ENCODE measurements at places on chromosomes 4 and X.
A peak's percentile ranks its signal among the peaks of the same experiment; 100 is the strongest.

- no peak for DNase-seq
Measured at GRCh38 chr4:115126491-115126890, 13.1 kb upstream of the NDST4 start.

- DNase-seq: no peak
Measured at GRCh38 chr4:78460368-78460767, 91.2 kb upstream of the ANXA3 start.

- no peak for DNase-seq
Measured at GRCh38 chr4:98506462-98507132, 151.8 kb downstream of the TSPAN5 start.

DNA sequence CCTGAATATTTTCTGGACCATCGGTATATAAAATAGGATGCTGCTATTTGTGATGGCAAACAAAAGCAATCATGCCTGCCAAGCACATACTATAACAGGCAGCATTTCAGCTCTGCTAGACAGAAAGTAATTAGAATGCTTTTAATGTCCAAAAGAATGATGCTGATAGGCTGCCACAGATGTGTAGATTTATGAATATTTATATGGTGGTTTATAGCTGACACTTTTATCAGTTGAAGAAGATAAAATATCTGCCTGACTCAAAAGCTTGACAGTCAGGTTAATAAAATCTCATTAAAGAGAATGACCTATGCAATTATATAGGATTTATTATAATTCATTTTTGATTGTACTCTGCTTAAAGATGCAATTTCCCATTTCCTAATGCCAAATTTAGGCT is 4.0 kb downstream of the BEND4 start:
- DNase-seq: peak; percentile 12

DNA sequence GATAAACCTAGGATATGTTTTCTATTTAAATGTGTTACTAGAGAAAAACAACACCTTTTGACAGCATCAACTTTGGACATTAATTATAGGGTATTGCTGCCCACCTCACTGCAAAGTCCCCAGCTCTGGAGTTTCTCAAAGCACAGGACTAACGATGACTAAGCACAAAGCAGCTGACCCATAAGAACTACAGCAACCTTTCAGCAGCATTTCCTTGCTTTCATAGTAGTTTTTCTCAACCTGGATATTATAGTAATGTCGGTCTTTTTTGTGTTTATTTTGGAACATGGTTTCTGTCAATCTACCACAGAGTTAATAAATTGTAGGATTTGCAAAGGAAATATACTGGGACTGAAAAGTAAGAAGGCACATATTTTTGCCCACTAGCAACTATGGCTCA is 21.5 kb downstream of the HHIP start:
- no peak for DNase-seq

GRCh38 chr4:70158576-70158975 is 4.5 kb downstream of the PRR27 start:
- no peak for DNase-seq

DNA sequence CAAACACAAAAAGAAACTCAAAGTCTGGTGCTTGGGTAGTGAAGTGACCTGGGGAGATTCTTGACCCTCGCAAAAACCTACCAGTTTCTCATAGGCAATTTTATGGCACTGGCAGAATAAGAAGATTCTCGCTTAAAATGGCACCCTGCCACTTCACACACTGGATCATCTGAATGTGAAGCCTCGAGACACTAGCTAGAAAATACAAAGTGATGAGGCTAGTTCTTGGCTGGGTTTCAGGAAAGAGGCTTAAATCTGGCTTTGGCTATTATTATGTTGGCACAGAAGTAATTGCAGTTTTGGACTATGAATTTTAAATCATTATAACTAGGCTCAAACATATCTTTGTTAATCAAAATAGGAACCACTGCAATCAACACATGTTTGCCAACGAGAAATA is 634.7 kb upstream of the BOD1L1 start:
- DNase-seq: no peak

DNA sequence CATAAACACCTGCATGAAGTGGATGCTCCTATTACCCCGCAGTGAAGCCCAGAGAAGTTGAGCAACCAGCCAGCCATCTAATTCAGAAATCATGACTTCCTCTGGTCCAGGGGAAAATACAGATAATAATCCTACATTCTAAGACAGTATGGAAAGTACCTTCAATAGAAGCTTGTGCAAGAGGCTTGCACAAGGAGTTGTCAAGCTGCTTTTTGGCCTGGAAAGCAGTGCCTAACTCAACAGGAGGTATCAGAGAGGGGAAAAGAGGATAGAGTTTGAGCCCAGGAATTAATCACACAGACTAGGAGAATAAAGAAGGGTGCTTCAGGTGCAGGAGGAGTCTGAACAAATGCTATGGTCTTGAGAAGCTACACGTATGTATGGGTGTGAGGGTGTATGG is 26.7 kb downstream of the TMEM192 start:
- no peak for DNase-seq

DNA sequence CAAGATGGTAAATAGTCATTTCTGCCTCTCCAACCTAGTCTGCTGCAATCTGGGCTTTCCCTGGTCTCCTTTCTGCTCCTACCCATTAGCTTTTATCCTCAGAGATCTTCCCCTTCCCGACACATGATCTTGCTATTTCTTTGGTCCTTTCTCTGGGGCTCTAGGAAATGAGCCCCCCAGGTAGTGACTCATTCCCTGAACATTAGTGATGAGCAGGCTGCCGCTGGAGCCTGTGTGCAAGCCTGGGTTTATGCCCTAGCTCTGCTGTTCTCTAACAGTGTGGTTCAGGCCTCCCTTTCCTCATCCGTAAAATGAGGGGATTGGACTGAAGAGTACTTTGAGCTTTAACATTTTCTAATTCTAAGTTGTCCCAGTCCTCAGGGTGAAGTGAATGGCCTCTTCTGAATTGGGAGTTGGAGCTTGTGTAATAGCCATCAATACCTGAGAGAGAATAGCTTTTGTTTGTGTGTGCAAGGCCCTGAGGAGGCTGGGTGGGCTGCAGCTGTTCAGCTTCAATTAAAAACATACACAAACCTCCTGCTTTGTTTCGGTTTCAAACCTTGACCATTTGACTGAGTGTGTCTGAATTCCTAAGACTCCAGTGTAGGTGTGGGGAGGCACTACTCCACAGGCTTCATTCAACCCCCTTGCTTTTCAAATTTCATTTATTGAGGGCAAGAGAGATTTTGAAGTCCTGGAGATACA is 115.6 kb upstream of the SCML1 start:
- DNase-seq: no peak

DNA sequence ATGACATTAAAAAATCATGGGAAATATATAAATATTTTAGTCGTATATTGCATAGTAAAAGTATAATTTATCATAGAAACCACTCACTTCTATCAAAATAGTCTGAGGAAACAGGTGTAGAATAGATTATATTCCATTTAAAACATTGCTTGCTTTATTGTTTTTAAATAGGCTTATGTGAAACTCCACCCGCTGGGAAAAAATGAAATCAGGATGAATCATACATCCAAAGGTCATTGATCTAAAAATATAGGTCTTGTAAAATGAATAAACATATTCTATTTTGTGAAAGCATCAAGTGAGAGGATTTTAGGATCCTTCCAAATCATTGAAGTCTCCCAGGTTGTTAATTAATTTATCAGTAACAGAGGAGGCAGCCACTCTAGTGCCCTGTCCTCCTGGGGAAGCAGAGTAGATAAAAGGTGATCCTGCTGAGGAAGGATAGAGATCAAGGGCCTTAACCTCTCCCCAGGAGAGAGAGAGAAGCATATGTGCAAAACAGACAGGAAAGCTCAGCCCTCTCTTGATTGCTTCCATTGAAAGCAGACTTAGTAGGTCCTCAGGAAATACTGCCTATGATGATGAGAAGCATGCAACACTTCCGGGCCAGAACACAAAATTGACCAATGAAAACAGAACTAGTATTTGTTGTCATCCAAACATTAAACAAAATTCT is 96.8 kb upstream of the MAP9 start:
- DNase-seq: no peak

- no peak for DNase-seq
Measured at GRCh38 chr4:113783289-113783688, 21.8 kb upstream of the CAMK2D start.

DNA sequence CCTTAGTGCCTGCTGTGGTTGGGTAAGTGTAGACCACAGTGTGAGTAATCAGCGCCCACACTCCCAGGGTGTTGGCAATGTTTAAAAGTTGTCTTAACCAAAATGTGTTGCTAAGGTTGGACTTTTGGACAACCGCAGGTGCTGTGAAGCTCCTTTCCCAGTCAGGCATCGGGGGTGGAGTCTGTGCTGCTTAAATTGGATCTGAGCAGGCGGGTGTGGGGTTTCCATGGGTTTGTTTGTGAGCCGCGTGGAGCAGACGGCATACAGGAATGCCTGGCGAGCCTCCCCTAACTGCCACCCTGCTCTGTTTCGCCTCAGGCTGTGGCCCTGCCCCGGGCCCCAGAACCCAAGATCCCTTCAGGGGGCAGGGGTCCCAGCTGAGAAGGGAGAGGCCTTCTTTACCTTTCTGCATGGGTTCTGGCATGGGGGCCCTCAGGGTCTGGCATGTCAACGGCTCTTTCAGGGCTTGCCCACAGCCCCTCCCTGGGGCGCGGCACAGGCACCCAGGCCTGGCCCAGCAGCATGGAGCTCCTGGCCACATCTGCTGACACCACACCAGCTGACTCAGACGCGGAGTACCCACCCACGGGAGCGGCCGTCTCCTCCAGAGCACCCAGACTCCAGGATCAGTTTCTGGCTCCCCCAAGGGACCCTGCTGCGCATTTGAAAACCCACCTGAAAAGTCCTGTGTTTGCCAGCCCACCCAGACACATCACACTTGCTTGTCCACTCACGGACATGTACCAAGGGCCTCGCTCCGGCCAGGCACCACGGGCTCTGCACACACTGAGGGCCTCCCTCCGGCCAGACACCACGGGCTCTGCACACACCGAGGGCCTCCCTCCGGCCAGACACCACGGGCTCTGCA is 5.1 kb upstream of the SPON2 start:
- DNase-seq: no peak

GRCh38 chr4:172308078-172308477 is 494.9 kb downstream of the GALNTL6 start:
- DNase-seq: no peak

- DNase-seq: no peak
Measured at GRCh38 chrX:7746856-7747255, 96.1 kb upstream of the VCX start.

DNA sequence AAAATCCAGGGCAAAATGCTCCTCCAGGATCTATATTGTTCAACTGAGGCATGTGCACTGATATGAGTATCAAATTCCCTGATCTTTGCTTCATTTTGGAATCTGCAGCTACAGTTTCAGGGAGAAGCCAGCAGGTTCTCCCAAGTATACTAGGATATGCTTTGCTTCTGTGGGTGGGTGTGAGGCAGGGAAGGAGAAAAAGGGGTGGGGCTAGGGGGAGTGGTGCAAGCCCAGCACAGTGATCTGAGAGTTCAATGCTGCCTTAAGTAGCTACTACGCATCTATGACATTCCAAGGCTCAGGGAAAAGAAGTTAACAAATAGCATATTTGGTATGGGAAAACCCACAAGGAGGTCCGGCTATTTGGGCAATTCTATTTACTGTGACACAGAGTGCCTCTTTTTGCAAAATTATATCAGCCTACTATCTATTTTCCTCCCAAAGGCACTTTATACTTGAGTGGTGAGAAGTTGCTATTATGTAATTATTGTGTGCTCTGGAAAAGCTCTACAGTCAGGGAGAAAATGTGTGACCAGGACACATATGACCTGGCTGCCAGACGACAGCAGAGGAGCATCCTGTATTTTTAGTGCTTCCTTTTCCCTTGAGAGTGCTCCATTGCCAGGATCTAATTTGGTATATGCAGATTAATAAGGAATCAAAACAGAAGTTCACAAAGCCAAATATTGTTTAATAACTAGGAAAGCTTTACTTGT is 162.0 kb downstream of the RNF150 start:
- no peak for DNase-seq

- DNase-seq: no peak
Measured at GRCh38 chr4:8225706-8226443, 26.8 kb downstream of the SH3TC1 start.

GRCh38 chrX:129631849-129632248 is 22.9 kb downstream of the APLN start:
- no peak for DNase-seq

GRCh38 chr4:157280673-157281072 is 60.1 kb downstream of the GRIA2 start:
- no peak for DNase-seq

GRCh38 chr4:8831221-8832112 is 40.2 kb downstream of the HMX1 start:
- no peak for DNase-seq

DNA sequence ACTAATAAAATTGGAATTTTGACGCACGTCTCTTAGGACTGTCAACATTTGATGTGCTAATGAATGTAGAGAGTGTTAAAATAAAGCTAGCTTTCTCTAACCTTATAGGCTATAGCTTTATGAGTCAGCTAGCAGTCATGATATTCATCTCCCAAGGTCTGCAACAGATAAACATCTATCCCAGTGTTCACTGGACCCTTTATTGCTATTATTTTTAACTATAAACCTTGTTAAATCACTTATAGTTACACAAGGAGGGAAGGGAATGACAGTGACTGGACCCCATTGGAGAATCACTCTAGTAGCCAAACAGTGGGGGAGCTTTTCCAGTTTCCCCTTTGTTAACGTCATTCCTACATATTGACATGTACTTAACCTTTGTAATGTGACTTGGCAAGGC is 67.9 kb upstream of the SHISA3 start:
- DNase-seq: no peak

- DNase-seq: no peak
Measured at GRCh38 chr4:170193496-170193895, 103.7 kb upstream of the AADAT start.

GRCh38 chr4:95457353-95457752 is 91.4 kb downstream of the UNC5C start:
- no peak for DNase-seq

DNA sequence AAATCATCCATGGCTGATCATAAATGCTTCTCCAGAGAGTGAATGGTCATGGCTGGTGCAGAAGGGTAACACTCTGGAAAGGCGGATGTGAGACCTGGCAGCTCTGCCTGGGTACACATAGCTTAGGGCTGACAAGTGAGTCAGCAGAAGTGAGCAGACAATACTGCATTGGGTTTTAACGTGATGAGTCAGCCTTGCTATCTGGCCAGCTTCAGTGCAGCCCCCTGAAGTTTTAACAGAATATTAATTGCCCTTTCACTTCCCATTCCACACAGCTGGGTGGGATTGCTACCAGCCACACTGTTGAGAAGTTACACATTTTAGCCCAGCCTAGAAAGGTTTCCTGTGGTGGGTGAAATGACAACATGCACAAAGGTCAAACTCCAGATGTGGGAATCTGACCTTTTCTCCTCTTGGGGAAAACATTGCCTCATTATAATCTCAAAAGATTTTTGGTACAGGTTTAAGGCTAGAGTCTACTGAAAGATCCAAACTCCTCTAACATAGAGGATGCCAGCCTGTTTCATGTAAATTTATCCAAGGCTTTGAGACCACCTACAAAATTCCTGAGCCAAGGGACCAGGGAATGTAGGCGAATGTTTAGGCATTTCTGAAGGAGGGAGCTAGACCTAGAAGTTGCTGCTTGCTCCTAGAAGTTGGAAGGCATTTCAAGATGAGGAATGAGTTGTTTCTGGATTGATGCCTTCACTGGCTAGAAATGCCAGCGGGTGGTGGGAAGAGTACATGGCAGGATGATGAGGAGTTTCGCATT is 230.3 kb upstream of the PGRMC2 start:
- no peak for DNase-seq
